GM20000 (cell line): ENCODE measurements at places on chromosomes 7 and 10.

- DNase-seq, result no peak
Observed at GRCh38 chr7:88212918-88213317, 6.9 kb downstream of the SRI start.

DNA sequence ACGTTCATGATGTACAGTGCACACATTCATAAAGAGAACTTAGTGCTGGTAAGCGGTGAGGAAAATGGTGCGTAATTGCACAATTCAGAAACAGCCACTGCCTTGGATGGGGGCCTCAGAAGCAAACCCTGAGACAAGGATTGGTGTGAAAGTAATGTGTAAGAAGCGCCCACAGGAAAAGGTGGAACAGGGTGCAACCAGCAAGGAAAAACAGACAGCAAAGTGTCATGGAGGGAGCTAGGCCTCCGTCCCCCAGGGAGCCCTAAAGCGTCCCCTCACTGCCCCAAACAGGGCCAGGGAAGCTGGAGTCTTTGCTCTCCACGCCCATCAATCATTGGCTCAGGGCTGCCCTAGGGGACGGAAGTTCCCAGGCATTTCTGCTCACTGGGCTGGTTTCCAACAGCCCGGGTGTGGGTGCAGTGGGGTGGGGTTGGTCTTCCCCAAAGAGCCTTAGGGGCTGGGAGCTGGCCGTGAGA lies 9.6 kb upstream of the C10orf105 start:
- DNase-seq, result no peak

GRCh38 chr7:70764701-70765208 lies 367.2 kb upstream of the GALNT17 start:
- DNase-seq, result no peak

DNA sequence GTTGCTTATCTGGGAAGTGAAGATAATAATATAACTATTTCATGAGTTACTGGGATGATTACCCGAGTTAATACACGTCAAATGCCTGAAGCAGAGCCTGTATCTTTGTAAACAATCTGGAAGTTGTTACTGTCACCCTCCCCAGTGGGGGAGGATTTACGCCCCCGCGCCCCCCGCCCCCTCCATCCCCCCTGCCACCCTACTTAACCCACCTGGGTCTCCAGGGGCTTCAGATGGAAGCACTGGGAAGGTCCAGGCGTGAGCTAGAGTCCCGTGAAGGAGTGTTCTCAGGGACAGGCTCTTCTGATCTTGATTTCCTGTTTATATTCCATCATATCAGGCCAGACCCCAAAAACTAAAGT lies 691 bp upstream of the PPA1 start:
- no peak for DNase-seq

- DNase-seq, result no peak
Observed at GRCh38 chr7:130379921-130380860, at the start of gene CPA1. CPA1 (plus strand) TSS chr7:130380494; CDS start chr7:130380521, 27 bp downstream.

- no peak for DNase-seq
Observed at GRCh38 chr7:127933146-127933545, 98.1 kb downstream of the LRRC4 start.
